ENCODE measurements at places on chromosomes 11 and 22. TPM values are rescaled to one million over a fixed set of nuclear protein-coding genes. Genes with fewer than 3 reads are reported as not detected.
A peak's percentile ranks its signal among the peaks of the same experiment; 100 is the strongest.

GRCh38 chr11:72940417-72940816 is 126.2 kb downstream of the ATG16L2 start:
- H3K4me1 ChIP-seq: no peaks in the 10 kb centered on the region
- H3K4me3 ChIP-seq: no peak overlapping the region
- DNase-seq: peak; percentile 44
- no peaks in the 10 kb centered on the region for H3K27me3 ChIP-seq

CASP1 gene
- total RNA-seq: 71.0 TPM

DNA sequence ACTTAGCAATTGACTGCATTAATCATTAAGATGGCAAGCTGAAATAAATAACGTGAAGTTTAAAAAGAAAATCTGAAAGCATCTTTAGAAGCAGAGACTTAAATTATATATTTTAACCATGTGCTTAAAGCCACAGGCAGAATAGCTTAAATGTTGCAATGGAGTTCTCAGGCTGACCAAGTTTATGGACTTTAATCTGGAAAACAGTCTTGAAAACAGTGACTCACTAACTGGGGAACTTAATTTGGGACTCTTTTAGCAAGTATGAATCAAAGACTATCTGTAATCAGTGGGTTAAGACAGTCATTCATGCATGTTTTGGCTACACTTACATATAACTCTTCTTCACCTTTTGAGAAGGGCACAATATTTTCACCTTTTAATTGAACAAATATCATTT is 12.6 kb upstream of the GLYATL1 start:
- no peak overlapping the region for H3K27ac ChIP-seq
- H3K27me3 ChIP-seq: no peaks in the 10 kb centered on the region
- peaks cover 27% of the 10 kb centered on the region for H3K4me1 ChIP-seq
- no peak for DNase-seq
- H3K36me3 ChIP-seq: no peaks in the 10 kb centered on the region
- no peak overlapping the region for H3K4me3 ChIP-seq

TRIM34 gene
- 0.29 TPM for total RNA-seq

GRCh38 chr11:1744137-1744886 is 6.1 kb downstream of the IFITM10 start:
- H3K27ac ChIP-seq: no peak overlapping the region
- H3K4me3 ChIP-seq: no peak overlapping the region
- H3K4me1 ChIP-seq: peaks cover 18% of the 10 kb centered on the region
- peaks cover 6% of the 10 kb centered on the region for H3K27me3 ChIP-seq
- H3K36me3 ChIP-seq: no peaks in the 10 kb centered on the region

TPBGL gene
- 1.2 TPM for total RNA-seq

GRCh38 chr22:31105282-31105929 is 2.0 kb downstream of the SELENOM start:
- peaks cover 38% of the 10 kb centered on the region for H3K36me3 ChIP-seq
- peak overlapping the region; percentile 76 for H3K4me3 ChIP-seq
- H3K27ac ChIP-seq: peak overlapping the region; percentile 29
- H3K4me1 ChIP-seq: peaks cover 75% of the 10 kb centered on the region
- DNase-seq: no peak

- H3K4me3 ChIP-seq: no peak overlapping the region
- H3K4me1 ChIP-seq: no peaks in the 10 kb centered on the region
- no peak overlapping the region for H3K27ac ChIP-seq
- DNase-seq: no peak
Measured at GRCh38 chr22:23036684-23037428, 33.5 kb upstream of the GNAZ start.

DNA sequence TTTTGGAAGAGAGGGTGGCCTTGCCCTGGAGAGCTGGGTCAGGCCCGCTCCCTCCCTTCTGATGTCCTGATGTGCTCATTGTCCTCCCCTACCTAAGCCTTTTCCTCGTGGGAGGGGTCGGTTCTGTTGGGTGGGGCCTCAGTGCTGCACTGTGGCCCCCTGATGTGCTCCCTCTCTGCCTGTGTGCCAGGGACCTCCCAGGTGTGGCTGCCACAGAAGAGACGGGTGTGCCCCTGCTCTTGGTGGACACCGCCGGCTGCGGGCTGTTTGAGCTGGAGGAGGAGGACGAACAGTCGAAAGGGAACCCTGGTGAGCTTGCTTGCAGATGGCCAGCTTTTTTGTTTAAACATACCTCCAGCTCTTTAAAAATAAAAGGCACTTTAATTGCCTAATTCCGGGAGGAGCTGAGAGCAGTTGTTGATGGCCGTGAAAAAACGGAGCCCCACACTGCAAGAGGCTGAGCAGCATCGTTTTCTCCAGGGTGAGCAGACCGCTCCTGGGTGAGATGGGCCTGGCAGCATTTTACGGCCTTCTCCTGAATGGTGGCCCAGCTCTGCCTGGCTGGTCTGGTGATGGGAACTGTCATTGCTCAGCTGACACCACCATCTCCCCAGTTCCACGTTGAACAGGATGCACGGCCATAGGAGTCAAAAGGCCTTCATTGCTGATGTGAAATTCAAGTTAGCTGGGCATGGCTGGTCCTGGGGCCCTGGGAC is 30.1 kb downstream of the IGHMBP2 start:
- no peak for DNase-seq
- peaks cover 15% of the 10 kb centered on the region for H3K4me1 ChIP-seq
- no peak overlapping the region for H3K27ac ChIP-seq
- no peak overlapping the region for H3K4me3 ChIP-seq
- peaks cover 97% of the 10 kb centered on the region for H3K36me3 ChIP-seq
- H3K27me3 ChIP-seq: no peaks in the 10 kb centered on the region

DNA sequence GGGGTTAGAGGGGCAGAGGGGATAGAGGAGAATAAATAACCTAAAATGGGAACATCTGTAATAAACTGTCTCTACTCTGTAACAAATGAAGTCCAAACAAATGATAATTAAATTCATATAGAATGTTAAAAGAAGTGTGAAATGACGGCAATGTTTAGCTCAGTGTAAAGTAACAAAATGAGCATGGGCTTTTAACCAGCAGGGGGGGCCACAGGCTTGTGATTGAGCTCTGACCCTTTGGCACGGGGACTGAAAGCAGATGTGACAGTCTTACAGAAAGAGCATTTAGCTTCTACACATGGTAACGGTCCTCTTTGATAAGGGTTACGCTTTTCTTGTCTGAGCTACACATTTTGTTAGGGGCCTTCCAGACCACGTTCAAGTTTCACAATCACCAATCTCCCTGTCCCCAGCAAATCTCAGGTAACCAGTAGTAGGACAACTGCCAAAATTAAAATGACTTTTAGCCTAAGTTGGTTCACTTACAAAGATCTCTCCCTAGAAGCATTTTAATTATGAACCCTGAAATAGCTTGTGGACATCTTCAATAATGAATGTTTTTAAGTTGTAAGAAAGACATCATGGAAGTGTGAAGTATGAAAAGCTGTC is 262.5 kb downstream of the DCDC1 start:
- no peaks in the 10 kb centered on the region for H3K4me1 ChIP-seq
- DNase-seq: peak; percentile 72
- no peaks in the 10 kb centered on the region for H3K36me3 ChIP-seq
- H3K27me3 ChIP-seq: no peaks in the 10 kb centered on the region

DNA sequence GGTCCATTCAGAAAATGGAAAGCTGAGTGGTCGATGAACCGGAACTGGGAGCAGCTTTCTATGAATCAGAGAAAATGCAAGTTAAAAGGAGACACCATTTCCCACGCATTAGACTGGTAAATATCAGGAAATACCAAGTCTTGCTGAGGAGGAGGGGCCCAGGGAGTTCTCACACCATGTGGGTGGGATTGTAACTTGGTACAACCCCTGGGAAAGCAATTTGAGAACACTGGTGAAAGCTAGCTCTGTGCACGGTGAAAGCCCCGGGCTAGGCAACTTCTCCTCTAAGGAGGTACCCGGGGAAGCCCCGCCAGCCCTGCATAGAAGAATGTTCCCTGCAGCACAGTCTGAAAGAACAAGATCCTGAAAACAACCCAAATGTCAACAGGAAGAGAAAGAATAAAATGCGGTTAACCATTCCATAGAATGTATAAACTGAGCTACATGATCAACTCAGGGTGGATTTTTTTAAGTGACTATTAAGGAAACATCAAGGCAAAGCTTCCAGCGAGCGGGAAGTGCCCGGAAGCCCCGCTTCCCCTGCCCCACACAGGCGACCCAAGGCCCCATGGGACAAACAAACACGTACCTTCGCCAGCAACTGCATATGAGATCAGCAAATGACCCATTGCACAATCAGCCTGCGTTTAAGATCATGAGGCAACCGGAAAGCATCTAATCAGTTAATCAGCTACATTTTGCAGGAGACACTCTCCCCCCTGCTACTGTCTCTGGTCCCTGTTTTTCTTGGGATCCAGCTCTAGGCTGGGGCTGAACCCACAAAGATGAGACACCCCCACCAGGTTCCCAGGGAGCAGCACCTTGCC is 11.3 kb downstream of the SHANK2 start:
- DNase-seq: peak; percentile 84
- H3K27ac ChIP-seq: peak overlapping the region; percentile 58
- H3K4me1 ChIP-seq: peaks cover 12% of the 10 kb centered on the region
- H3K27me3 ChIP-seq: no peaks in the 10 kb centered on the region
- H3K36me3 ChIP-seq: no peaks in the 10 kb centered on the region
- H3K4me3 ChIP-seq: no peak overlapping the region

- no peak overlapping the region for H3K27ac ChIP-seq
- H3K4me3 ChIP-seq: no peak overlapping the region
- no peaks in the 10 kb centered on the region for H3K36me3 ChIP-seq
- H3K27me3 ChIP-seq: no peaks in the 10 kb centered on the region
- H3K4me1 ChIP-seq: no peaks in the 10 kb centered on the region
- no peak for DNase-seq
Measured at GRCh38 chr11:100955318-100955717, 174.3 kb downstream of the PGR start.

VPREB1 gene
- total RNA-seq: not detected

PARVA gene
- 54.8 TPM for total RNA-seq

DNA sequence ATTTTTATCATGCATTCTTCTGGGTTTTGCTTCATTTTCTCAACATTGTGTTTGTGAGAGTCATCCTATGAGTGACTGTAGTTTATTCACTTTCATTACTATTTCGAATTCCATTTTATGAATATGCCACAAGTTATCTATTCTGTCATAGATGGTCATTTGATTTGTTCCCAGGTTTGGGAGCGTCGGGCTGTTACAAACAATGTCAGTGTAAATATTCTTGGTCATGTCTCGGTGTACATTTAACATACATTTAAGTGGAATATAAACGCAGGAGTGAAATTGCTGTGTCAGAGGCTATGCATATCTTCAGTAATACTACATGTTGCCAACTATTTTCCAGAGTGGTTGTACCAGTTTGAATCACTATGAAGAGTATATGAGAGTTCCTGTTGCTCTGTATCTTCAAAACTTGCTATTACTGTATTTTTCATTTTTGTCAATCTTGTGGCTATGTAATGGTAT is 2.4 kb downstream of the TRIM44 start:
- no peaks in the 10 kb centered on the region for H3K27me3 ChIP-seq
- peaks cover 36% of the 10 kb centered on the region for H3K4me1 ChIP-seq
- DNase-seq: no peak
- no peaks in the 10 kb centered on the region for H3K36me3 ChIP-seq
- H3K27ac ChIP-seq: no peak overlapping the region
- no peak overlapping the region for H3K4me3 ChIP-seq

MMP1 gene
- total RNA-seq: not detected

OR52A1 gene
- total RNA-seq: not detected

DNA sequence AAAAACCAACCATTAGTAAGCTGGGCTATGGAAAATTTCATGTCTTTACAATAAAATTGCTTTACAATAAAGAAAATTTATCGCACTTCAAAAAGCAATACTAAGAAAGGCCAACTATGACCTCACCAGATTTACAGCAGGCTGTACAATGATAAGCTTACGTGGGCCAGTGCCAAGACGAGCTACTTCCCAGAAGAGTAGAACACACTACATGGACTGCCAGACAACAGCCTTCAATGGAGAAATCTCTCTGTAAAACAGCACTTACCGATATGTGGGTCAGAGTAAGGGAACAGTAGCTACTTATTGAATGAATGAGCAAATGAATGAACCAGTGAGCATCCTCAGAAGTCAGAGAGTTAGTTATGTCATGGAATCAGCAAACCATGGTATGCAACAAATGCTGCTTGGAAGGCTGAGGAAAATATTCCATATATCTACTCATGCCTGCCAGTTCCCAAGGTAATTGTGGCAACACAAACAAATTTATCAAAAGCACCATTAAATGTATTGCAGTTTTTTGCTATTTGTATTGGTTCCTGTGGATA is 74.4 kb downstream of the SLC36A4 start:
- DNase-seq: peak; percentile 86
- no peaks in the 10 kb centered on the region for H3K36me3 ChIP-seq
- no peaks in the 10 kb centered on the region for H3K4me1 ChIP-seq
- no peaks in the 10 kb centered on the region for H3K27me3 ChIP-seq
- no peak overlapping the region for H3K27ac ChIP-seq

GRCh38 chr11:121544956-121545355 is 92.2 kb upstream of the SORL1-AS1 start:
- H3K4me3 ChIP-seq: no peak overlapping the region
- no peak for DNase-seq
- peaks cover 35% of the 10 kb centered on the region for H3K36me3 ChIP-seq
- no peaks in the 10 kb centered on the region for H3K4me1 ChIP-seq
- no peaks in the 10 kb centered on the region for H3K27me3 ChIP-seq

EHF gene
- 113 TPM for total RNA-seq

GRCh38 chr11:59186130-59186594 is 14.2 kb downstream of the DTX4 start:
- H3K4me1 ChIP-seq: peaks cover 61% of the 10 kb centered on the region
- peaks cover 41% of the 10 kb centered on the region for H3K36me3 ChIP-seq
- peak overlapping the region; percentile 77 for H3K27ac ChIP-seq
- no peak overlapping the region for H3K4me3 ChIP-seq
- no peaks in the 10 kb centered on the region for H3K27me3 ChIP-seq
- peak; percentile 96 for DNase-seq

DNA sequence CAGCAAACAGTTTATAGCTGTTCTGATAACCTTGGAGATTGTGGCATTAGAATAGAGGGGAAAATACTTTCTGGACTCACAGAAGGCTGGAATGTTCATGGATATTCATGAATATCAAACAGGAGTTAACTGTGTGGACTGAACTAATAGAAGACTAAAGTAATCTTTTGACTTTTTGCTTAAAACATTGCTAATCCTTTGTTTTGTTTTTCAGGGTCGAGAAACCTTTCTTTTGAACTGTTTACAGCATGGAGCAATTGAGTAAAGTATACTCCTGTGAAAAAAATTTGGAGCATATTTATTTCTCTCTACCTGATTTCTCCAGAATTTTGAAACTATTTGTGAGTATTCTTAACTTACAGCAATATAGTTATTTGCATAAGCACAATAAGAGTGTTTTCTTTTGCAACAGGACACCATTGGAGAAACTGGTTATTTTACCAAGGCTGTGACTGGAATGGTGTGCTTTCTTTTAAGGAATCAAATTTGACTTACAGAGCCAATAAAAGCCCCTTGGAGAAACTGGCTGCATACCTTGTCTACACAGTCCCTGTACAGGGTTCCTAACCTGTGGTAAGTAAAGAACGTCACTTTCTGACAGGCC is 821.6 kb downstream of the TBC1D22A start:
- no peaks in the 10 kb centered on the region for H3K36me3 ChIP-seq
- H3K4me3 ChIP-seq: no peak overlapping the region
- no peak for DNase-seq
- no peaks in the 10 kb centered on the region for H3K27me3 ChIP-seq
- H3K27ac ChIP-seq: no peak overlapping the region

- H3K27ac ChIP-seq: no peak overlapping the region
- no peaks in the 10 kb centered on the region for H3K27me3 ChIP-seq
- peak; percentile 81 for DNase-seq
- no peak overlapping the region for H3K4me3 ChIP-seq
Measured at GRCh38 chr11:43327987-43328386, 16.2 kb downstream of the API5 start.

ZNF74 gene
- 29.9 TPM for total RNA-seq
